ENCODE measurements at places on chromosomes 5 and 9. TPM values are rescaled to one million over a fixed set of nuclear protein-coding genes. Genes with fewer than 3 reads are reported as not detected.
A peak's percentile ranks its signal among the peaks of the same experiment; 100 is the strongest.

GRCh38 chr5:150757087-150757649, 1.6 kb downstream of the DCTN4 start:
- DNase-seq: no peak

DNA sequence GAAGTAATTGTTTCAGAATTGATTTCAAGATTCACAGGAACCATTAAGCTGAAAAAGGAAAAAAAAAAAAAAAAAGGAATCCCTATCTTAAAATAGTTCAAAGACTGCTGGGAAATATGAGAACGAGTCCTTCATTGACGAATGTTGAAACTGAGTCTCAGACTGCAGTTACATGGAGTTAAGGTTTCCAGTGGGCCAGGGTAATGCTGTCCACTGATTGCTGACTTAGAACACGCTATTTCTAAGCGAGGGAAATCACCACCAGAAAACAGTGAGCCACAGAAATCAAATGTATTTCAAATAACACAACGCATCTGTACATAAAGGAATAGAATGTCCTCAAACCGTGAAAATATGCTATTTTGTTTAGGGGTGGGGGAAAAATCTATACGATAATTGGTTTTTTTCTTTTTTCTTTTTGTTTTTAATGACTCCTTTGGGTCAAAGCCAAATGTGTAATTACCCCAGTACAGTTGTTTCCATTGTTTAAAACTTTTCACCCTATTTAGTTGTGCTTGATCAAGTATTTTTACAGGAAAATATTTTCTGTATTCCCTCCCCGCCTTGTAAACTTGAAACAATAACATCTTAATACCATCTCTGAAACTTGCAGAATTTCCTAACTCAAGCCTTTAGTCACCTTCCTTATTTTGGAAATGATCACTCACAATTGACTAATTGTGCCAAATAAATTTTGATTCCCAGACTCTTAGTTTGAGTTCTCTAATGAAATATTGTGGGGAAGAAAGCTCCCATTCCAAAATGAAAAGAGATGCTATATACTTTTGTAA, 208.3 kb downstream of the MCTP1 start:
- no peak for DNase-seq

DNA sequence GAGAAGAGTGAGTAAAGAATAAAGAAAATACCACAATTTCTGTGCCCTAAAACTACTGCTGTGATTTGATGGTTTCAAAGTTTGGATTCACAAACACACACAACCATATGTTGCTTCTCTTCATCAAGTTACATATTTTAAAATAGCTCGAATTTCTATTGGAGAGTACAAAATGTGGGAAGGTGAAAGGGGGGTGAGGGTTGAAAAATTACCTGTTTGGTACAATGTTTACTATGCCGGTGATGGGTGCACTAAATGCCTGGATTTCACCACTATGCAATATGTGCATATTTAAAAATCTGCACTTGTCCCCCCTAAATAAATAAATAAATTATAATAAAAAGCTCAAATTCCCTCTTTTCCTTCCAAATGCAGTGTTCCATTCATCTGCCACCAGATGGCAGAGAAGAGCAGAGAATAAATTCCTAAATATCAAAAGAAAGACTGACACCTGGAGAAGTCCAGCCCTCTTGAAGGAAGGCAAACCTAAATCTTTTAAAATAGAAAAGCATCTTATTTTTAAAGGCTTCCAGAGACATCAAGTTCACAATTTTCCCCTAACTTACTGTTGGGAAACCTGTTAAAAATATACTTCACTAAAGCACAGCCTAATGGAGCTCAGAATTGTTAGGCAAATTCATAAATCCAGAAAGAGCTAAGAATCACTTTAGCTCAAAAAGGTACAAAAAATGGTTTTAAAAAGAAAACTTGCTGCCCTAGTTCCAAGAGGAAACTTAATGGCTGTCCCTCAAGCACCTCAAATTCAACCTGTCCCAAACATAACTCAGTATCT, 24.8 kb upstream of the HNRNPA0 start:
- DNase-seq: no peak

- DNase-seq: no peak
Measured at GRCh38 chr9:89314955-89315354, 3.3 kb upstream of the SECISBP2 start.

- no peak for DNase-seq
Measured at GRCh38 chr5:134043793-134044792, 39.3 kb upstream of the VDAC1 start.

DNA sequence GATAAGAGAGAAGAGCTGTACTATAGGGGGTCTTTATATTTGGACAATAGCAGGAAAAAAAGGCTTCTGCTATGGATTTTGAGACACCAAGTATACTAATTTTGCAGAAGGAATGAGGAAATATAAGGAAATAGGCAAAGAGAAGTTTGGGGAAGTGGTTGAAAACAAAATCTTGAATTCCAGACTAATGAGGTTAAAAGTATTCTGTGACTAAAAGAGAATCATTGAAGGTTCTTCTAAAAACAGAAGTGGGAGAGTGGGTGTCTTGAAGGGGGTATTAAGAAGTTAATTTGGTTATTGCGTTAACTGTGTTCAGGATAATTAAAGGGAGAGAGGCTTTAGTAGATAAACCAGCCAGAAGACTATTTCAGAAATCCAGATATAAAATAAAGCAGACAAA, 148.7 kb downstream of the RFK start:
- no peak for DNase-seq

DNA sequence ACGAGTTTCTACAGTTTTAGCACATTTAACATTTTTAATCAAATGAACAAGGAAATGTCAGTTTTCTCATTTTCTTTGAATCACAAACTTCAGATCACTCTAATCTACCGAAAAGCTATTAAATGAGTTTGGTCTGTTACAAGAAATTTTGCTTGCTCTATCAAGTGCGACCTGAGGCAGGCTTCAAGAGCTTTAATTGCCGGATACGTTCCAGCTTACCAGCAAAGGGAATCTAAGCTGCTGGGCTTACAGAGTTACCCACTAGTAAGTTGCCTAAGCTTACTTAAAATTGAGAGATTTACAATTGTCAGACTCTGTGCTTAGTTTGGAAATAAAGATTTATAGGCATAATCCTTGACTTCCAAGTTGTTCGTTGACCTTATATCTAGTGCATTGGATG, 10.6 kb downstream of the SCGB3A1 start:
- DNase-seq: no peak

GRCh38 chr5:74233571-74233970, 407.0 kb downstream of the ENC1 start:
- DNase-seq: no peak

DNA sequence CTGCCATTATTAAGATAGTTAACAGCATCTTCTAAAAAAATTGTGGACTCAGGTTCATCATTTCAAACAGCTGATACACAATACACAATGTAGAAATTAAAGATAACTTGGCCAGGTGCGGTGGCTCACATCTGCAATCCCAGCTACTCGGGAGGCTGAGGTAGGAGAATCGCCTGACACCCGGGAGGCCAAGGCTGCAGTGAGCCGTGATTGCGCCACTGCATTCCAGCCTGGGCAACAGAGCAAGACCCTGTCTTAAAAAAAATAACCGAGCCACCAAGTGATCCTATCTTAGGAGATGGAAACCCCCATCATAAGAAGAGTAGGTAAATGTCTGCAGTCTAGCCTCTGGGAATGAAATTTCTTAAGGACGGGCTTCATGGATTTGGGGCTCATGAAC, 241.7 kb downstream of the PIK3R1 start:
- DNase-seq: no peak

DNA sequence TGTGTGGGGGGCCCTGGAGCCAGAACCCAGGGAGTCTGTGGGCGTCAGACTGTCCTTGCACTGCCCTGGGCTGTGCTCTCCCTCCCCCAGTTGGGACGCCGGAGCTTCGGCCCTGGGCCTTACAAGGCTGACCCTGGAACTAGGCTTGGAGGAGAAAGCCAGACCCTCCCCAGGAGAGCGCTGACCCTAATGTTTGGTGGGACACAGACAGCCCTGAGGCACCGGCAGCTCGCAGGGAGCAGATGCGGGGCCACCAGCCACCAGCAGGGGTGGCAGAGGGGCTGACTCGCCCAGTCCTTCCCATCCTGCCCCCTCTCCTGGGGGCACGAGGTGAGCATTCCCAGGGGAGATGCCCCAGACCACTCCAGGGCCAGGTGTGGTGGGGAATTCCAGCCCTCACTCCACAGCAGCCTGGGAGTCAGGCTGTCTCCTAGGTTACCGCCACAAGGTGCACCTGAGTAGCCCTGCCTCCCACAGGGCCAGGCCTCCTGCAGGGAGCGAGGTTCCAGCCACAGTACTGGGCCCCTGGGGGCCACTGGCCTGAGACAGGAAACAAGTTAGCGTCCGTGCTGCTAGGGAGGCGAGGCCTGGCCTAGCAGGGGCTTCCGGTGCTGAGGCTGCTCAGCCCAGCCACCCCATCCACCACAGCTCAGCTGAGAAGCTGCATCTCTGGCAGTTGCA, 134.6 kb downstream of the OLFM1 start:
- DNase-seq: no peak

GRCh38 chr5:159504857-159505304, 174.6 kb upstream of the IL12B start:
- DNase-seq: peak; percentile 35

DNA sequence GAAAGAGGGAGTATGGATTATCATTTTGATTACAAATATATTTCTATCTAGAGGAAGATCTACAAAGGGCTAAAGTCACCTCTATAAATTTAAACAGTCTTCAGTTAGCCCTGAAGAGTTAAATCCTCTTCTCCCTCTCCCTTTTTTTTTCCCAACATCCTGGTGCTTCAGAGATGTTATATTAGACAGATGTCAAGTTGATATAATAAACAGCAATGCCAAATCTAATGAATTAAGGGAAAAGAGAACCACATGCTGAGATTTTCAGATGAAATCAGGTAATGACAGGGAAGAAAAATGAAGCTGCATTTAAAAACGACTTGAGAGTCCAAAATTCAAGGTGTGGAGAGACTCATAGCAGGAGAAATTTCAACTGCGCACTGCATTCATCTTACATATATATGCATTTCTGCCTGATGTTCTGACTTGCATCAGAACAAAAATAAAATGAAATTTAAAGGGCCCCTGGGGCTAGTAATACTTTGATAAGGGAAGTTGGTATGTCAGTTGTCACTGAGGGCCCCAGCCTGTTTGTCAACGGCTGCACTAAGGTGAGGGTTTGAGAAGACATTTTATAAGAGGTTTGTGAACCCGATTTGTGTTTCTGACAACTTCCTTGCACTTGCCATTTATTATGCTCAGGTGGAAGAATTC, 338.9 kb upstream of the PANK3 start:
- DNase-seq: no peak

- DNase-seq: peak; percentile 61
Measured at GRCh38 chr5:95731571-95732554, 727 bp downstream of the RHOBTB3 start.

Gene NR2F1
- 41.8 TPM for total RNA-seq

Gene DOCK2
- 17.2 TPM for total RNA-seq

Gene TMC1
- total RNA-seq: 0.27 TPM

Gene IFNA7
- total RNA-seq: not detected

All from left cardiac atrium (tissue), 4 donors.